Muscle of arm (tissue), 14 donors: ENCODE measurements at places on chromosomes 16 and 17. TPM values are rescaled to one million over a fixed set of nuclear protein-coding genes. Genes with fewer than 3 reads are reported as not detected.

DNA sequence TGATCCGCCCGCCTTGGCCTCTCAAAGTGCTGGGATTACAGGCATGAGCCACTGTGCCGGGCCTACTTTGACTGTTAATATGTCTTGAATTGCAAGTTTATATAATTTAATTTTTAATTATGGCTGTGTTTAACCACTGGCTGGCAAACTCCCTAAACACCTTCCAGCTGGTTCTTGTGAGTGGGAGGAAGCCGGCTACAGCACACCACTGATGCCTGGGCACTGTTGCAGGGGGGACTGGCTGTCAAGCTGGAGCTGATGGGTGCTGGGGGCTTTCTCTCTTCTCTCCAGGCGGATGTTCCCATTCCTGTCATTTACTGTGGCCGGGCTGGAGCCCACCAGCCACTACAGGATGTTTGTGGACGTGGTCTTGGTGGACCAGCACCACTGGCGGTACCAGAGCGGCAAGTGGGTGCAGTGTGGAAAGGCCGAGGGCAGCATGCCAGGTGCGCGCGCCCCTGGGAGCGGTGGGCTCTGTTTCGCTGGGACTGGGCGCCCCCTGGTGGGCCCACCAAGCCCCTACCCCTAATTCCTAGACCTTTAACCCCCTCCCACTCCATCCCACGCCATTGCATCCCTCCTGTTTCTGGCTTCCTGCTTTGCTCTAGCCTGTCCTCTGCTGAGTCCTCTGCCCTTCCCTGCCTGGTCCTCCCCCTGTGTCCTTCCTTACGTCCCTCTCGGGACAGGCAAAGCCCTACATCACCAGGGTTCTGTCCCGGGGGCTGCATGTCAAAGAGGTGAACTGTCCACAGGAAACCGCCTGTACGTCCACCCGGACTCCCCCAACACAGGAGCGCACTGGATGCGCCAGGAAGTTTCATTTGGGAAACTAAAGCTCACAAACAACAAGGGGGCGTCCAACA lies 9.5 kb downstream of the TBX21 start:
- DNase-seq: no peak

The PARN gene
- polyA plus RNA-seq: 15.7 TPM

The KIF2B gene
- not detected for polyA plus RNA-seq

The MYH11 gene
- 25.7 TPM for polyA plus RNA-seq
